H4 (cell line): ENCODE measurements at places on chromosomes 1 and 21.

- peak; percentile 66 for DNase-seq
These were observed 44.4 kb upstream of the RABGAP1L start for GRCh38 chr1:174114788-174115448.

DNA sequence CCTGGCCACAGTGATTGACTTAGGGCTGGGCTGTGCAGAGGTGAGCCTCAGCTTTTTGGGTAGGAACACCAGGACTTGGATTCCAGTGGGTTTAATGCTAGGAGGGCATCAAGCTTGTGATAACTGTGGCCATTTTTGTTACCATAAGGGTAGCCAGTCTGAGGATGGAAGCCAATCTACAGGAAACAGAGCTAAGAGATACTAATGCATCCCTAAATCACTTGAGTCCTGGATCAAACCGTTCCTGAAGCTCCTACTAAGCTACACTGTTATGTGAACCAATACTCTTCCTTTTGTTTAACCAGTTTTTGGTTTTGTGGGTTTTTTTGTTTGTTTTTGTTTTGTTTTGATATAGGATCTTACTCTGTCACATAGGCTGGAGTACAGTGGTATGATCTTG lies 12.2 kb downstream of the KIAA2013 start:
- no peak for DNase-seq

- DNase-seq, result peak; percentile 50
These were observed 16.9 kb upstream of the GNG12 start for GRCh38 chr1:67850151-67850551.

DNA sequence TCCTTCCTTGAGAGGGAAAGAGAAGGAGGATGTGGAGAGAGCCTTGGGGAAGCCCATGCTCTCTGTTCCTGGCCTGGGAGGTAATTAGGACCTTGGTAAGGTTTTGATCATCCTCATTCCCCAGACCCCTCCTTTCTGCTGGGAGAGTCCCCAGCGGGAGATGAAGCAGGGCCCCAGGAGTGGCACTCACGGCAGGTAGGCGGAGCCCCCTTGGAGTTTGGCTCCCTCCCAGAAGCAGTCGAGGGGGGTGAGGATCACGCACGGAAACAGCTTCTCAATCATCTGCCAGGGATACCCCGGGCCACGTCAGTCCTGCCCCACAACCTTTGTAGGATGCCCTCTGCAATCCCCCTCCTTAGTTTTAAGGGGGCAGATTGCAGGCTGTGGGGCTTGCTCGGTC lies 11.5 kb downstream of the PTCH2 start:
- no peak for DNase-seq

DNA sequence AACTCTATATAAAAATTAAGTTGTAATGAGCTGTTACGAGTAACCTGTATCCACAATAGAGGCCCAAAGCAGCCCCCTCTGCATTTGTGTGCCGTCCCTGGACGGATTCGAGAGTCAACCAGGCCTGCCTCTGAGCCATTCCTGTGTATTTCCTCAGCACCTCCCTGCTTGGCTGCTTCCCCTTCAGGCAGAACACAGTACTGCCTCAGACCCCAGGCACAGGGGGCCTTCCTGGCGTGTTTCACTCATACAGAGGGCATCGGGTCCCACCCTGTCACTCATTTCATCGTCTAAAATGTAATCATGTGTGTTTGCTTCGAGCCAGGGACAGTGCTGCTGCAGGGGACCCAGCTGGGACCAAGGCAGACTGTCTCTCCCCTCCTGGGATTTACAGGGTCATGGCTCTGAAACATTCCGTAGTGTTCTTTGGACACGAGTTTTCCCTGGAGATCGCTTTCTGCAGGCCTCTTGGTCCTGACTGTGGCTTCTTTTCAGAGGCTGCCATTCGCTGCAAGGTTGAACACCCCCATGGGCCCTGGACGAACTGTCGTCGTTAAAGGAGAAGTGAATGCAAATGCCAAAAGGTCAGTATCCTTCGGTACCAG lies 19.4 kb downstream of the LGALS8 start:
- DNase-seq, result no peak

DNA sequence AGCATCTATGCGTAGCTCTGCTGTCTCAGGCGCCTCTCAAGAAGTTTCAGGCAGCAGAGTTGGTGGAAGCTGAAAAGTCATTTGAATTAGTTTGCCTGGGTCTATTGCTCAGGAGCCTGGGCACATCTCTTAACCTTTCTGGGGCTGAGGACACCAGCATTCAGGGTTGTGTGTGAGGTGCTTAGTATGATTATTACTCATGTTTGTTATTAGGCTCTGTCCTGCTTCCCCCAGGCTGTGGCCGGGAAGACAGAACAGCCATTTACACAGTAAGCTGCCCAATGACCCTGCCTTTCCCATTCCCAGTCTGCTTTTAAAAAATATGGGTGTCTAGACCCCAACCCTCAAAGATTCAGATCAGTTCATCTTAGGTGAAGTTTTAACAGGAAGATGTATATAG lies 53.9 kb upstream of the CACNA1E start:
- DNase-seq, result no peak

DNA sequence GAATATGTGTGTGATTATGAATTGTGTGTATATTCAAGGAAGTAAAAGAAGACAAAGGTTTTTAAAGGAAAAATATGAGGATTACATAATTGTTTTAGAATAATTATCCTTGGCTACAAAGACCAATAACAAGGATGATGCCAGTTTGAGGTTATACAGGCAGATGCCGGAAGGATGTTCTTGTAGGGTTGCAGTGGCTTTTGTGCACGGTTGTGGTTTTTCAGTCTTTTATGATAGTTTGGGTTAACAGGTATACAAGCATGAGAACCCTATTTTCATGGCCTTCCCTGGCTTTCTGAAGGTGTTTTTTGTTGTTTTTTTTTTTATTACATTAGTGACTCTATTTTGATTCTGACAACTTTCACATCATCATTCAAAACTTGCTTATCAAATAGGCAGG lies 4.9 kb downstream of the CR2 start:
- no peak for DNase-seq

- no peak for DNase-seq
These were observed 43.9 kb downstream of the GALNT2 start for GRCh38 chr1:230110971-230111370.

GRCh38 chr1:113980110-113980509 lies 836 bp downstream of the OLFML3 start:
- DNase-seq, result no peak

- no peak for DNase-seq
These were observed 292.7 kb downstream of the DUSP10 start for GRCh38 chr1:221449194-221449593.

DNA sequence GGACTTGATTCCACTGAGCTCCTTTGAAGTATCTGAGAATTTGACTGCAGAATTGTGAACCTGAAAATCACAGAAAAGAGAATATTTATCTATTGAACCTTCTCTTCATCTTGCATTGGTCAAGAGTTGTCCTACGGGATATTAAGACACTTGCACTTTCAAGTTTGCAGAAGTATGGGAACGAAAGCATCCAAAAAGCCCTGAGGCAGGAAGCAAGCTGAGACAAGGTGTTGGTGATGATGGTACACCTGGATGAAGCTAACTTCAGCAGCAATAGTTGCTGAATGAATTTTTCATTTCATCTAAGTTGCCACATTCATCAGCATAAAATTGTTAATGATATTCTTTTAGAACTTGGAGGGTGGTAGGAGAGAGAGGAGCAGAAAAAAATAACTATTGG lies 686.6 kb upstream of the ADAMTS5 start:
- no peak for DNase-seq

GRCh38 chr21:17441370-17441769 lies 71.5 kb upstream of the CXADR start:
- DNase-seq, result peak; percentile 82

- DNase-seq, result no peak
These were observed 159.5 kb downstream of the SLC45A1 start for GRCh38 chr1:8477166-8477982.

DNA sequence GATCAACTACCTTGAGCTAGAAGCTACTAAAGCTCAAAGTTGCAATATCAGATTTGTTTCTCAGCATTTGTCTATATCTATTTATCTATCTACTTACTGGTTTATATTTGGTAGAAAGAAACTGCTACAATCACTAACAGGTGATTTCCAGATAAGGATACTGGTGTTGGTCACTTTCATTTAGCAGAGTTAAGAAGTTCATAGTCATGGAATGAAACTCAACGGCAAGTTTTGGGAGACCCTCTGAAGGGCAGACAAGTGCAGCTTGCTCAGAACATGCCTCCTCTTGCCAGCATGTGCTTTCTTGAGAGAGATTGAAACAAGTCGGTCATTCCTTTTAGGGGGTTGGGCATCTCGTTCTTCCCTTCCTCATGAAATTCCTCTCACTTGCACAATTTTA lies 296.5 kb downstream of the GRIK1 start:
- DNase-seq, result no peak

DNA sequence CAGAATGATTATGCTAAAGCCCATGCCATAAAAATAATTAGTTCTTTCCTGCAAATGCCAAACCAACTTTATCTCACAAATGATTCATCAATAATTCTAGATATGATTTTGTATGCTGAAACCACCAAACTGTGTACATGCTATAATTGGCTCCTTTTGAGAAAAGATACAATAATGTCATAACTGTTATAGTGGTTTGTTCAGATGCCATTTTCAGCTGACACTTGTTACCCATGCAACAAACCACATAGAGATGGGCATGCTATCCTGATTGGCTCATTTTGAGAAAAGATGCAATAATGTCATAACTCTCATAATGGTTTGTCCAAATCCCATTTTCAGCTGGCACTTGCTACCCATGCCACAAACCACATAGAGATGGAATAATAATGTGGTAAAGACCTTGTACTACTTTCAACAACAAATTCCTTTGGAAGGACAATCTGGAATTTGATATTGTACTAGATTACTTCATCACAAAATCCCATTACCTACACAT lies 283.8 kb downstream of the TPR start:
- DNase-seq, result no peak

DNA sequence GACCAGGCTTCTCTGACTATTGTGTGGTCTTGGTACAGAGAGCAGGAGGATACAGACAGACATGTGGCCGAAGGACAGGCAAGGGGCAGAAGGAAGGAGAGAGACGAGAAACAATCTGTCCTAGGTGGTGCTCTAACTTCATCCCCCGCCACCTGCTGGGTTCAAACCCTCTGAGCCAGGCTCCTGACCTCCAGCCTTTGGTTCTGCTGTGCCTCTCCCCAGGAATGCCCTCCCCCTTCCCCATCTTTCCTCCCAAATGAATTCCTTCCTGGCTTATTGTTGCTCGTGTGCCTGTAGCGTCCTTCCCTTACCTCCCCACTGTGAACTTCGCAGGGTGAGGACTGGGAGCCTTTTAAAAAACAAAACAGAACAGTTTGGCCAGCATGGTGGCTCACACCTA lies 5.4 kb downstream of the TCEA3 start:
- no peak for DNase-seq

DNA sequence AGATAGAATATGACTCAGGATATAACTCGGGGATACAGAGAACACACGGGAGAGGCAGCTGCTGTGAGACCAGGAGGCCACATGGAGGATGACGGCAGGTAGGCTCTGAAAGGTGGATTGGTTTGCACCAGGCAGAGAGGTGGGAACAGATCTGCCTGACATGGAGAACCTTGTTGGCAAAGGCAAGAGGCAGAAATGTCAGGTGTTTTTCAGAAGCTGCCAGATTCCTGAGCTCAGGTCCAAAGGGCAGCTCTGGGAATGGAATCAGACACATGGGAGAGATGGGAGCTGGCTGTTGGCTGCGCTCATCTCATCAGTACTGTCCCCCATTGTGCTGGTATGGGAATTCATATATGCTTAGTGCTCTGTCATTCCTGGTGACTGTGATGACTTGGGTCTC lies 19.2 kb downstream of the SYT6 start:
- DNase-seq, result no peak

- no peak for DNase-seq
These were observed 51.7 kb downstream of the SWT1 start for GRCh38 chr1:185208626-185209180.

GRCh38 chr1:208047476-208047934 lies 136.6 kb upstream of the CD34 start:
- no peak for DNase-seq

- DNase-seq, result no peak
These were observed 41.3 kb downstream of the ZBTB18 start for GRCh38 chr1:244092293-244092963.

GRCh38 chr1:17670587-17671313 lies 84.4 kb upstream of the ACTL8 start:
- no peak for DNase-seq

DNA sequence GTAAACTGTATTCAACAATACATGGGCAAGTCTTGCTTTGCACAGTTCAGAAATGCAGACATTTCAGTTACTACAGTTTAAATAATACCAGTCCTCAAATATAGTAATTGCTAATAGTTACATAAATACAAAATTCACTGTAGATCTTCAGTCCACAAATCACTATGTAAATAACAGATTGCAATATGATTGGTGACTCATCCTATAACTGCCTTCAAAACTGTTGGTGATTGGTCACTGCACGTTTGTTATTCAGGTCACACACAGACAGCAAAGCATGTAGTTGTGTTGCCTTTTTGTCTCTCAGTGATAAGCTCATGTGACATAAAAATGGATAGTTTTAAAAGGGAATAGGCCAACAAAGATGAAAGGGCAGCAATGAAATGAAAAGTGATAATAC lies 186.5 kb upstream of the CTTNBP2NL start:
- DNase-seq, result no peak

DNA sequence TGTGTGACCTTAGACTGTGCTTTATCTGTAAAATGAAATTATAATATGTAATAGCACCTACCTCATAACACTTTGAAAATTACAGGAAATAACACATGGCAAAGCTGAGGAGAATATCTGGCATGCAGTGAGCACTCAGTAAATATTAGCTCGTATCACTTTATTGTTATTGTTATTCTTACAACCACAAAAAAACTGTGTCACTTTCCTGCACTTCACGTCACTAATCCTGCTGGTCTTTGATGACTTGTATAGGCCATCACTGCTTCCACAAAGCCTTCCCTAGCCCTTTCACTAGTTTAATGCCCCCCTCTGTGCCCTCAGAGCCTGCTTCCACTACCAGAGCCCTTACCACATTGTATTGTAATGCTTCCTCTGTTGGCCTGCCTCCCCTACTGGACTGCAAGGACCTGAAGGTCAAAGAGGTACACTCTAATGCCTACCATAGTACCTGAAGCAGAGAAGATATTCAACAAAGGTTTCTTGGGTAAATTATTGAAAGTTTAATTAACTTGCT lies 231.6 kb downstream of the NFIA start:
- no peak for DNase-seq

DNA sequence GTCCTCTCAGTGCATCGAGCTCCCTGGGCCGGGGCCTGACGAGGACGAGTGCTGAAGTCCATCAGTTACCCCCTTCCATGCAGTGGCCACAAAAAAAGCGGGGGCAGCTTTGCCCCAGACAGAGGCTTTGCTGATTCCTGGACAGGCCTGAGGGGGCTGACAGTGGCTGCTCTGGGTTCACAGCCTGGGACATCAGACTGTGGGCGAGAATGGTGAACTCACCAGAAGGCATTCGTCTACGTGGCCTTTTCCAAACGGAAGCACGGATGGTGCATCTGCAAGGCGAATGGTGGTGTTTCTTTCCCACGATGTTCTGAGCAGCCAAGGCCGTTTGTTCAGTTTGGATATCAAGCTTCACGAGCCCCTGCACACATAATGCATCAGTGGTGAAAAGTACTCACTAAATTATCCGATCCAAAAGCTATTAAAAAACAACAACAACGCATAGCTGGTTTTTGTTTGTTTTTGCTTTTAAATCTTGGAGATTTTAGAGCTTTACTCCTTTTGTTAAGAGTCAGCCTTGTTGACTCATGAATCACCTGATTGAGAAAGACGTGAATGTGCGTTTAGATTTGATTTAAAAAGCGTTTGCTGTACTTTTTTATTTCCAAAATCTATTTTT lies 6.3 kb upstream of the ZBTB21 start:
- DNase-seq, result no peak

GRCh38 chr1:182716740-182717720 lies 32.6 kb upstream of the RGS8 start:
- DNase-seq, result no peak

GRCh38 chr1:4081806-4082711 lies 182.0 kb upstream of the C1orf174 start:
- no peak for DNase-seq
